Smooth muscle cell of the umbilical artery (primary cell): ENCODE measurements at places on chromosomes 13 and 19. TPM values are rescaled to one million over a fixed set of nuclear protein-coding genes. Genes with fewer than 3 reads are reported as not detected.

Gene RXFP2
- not detected in 2 replicates for total RNA-seq

Gene ZNF708
- total RNA-seq = 5.0 and 7.3 TPM in 2 replicates

Gene PRODH2
- not detected in 2 replicates for total RNA-seq

Gene OR7D4
- total RNA-seq = not detected in 2 replicates

Gene MTRF1
- 10.8 and 13.4 TPM in 2 replicates for total RNA-seq

Gene FRY
- total RNA-seq = 22.3 and 32.3 TPM in 2 replicates

Gene KLF1
- not detected in 2 replicates for total RNA-seq

Gene DKKL1
- 0.59 TPM in 1 of 2 replicates, not detected in the other for total RNA-seq

Gene PLEKHJ1
- 44.4 and 46.3 TPM in 2 replicates for total RNA-seq
